ENCODE measurements at places on chromosomes 16 and 17.
A peak's percentile ranks its signal among the peaks of the same experiment; 100 is the strongest.

DNA sequence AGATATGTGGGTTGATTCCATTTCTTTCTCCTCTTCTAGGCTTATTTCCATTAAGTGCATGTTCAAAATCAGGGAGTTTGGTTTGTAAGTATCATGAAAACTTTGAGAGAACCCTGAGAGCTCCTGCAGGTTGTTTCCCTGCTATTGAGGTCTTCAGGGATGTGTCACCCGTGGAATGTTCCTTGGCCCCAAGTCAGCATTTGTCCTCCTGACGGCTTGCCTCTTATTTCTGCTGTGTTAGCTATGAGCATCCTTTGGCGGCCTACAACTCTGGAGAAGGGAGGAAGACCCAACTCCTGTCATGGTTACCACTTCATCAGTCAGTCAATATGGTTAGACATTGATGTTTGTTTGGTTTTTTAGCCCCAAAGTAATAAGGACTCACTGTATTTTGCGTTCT lies 180.8 kb downstream of the FTO start:
- DNase-seq: no peak

DNA sequence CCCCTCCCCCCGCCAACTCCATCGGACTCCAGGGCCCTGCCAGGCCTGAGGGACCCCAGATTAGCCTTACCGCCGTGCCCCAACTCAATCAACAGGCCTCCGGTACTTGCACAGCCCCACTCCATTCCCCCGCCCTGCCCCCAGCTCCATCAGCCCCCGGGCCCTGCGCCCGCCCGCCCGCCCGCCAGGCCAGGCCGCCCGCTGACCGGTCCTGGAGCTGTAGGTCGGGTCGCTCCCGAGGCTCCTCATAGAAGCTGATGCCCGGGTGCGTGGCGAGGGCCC lies 308 bp downstream of the GTF3C1 start:
- no peak for DNase-seq

- DNase-seq: no peak
Measured at GRCh38 chr16:12995721-12996372, 94.4 kb downstream of the SHISA9 start.

GRCh38 chr16:81189100-81189664 lies 49.3 kb upstream of the BCO1 start:
- no peak for DNase-seq

DNA sequence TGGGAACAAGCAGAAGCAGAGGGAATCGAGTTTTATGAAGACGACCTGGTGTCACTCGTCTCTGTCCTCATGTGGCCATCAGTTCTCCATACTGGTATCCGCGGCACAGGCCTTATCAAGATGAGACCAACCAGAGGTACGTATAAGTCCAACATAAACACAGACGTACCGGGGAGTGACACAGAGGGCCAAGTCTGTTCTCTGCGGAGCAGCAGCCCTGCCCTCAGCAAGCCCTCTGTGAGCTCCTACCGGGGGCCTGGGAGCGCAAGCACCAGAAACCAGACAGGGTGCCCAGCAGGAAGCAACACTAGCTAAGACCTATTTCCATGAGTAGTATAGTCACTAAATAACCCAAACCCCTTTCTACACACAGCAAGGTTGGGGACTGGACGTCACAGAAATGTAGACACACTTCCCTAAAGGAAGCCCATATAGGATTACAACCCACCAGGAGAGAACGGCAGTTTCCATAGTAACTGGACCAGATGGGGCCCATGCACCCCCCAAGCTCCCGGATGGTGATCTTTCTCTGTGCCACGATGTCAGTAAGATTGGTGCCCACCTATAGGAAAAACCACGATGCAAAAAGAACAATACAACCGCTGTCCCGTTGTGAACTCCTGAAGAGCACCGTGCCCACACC lies 911 bp downstream of the ARL16 start:
- DNase-seq: no peak

GRCh38 chr16:49464093-49464492 lies 90.5 kb downstream of the C16orf78 start:
- DNase-seq: no peak

DNA sequence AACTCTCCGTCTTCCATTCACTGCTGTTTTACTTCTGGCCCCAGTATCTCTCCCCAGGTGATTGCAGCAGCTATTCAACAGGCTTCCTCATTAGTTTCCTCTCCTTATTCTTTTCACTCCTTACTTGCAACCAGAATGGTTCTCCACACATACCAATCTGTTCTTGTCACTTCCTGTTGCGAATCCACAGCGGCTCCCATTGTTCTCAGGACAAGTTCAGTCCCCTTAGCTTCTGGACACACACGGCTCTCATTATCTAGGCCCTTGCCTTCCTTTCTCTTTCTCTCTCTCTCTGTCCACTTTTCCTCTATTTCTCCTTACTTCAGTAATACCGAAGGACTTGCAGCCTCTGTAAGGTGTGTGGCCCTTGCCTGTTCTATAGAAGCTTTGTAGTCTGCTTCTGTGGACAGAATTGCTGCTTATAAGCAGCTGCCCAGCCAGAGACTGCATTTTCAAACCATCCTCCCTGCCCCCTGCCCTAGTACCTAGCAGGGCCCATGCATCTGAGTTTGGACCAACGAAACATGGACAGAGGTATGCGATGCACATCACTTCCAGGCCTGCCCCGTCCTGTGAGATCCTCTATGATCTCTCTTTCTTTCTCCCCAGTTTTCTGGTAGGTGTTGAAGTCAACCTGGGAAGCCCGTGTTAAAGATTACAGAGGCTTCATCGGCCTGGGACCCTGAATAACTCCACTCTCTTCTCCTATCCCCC lies 45.7 kb downstream of the VAT1L start:
- DNase-seq: no peak

GRCh38 chr16:166375-167121 lies 770 bp downstream of the HBM start:
- no peak for DNase-seq

DNA sequence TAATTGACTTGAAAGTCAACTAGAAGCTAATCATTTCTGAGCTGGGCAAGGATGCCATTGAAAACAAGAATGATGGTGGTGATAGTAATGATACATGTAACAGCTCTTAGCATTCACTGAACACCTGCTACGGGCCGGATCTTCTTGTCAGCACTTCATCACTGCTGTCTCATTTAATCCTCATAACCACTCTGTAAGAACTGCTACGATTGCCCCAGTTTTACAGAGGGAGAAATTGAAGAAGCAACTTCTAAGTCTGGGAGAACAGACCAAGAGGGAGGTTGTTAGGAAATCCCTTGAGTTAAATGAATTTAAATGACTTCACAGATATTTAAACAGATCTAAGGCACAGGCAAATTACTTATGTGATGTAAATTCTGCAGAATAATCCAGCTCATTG lies 7.0 kb upstream of the GAN start:
- no peak for DNase-seq

- DNase-seq: no peak
Measured at GRCh38 chr16:57166951-57167350, 18.9 kb downstream of the PSME3IP1 start.

DNA sequence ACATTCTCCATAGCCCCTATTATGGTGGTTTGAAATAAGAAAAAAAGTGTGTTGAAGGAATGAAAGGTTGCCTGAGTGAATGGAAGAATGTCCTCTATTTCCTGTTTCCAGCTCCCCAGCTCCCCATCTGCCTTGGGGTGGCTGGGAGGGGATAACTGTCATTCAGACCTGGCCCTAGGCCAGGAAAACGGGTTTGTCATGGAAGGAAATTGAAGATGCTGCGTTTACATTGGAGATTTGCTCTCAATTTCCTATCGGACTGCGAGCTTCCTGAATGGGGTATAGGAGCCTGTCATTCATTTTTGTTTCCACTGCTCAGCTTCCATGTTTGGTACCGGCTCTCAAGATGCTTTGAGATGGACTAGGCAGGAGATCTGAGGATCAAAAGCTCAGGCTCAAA lies 2.2 kb upstream of the FZD2 start:
- no peak for DNase-seq

DNA sequence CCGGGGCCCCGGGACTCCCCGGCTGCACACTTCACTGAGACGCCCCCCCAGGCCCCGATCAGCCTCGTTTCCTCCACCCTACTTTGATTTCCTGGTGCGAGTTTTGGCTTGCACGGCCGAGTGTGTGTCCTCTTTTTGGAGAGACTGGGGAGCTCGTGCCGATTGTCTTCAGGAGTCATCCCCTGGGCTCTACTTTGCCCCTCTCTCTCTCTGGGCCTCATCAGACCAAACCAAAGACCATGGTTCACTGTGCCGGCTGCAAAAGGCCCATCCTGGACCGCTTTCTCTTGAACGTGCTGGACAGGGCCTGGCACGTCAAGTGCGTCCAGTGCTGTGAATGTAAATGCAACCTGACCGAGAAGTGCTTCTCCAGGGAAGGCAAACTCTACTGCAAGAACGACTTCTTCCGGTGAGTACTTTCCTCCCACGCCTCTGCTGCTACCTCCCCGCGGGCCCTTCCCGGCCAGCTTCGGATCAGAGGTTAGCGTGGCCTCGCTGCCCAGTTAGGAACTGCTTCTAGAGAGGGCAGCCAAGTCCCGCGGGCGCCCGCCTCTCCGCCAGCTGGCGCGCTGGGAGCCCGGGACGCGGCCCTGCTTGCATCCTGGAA lies 787 bp downstream of the LHX1 start:
- DNase-seq: no peak

DNA sequence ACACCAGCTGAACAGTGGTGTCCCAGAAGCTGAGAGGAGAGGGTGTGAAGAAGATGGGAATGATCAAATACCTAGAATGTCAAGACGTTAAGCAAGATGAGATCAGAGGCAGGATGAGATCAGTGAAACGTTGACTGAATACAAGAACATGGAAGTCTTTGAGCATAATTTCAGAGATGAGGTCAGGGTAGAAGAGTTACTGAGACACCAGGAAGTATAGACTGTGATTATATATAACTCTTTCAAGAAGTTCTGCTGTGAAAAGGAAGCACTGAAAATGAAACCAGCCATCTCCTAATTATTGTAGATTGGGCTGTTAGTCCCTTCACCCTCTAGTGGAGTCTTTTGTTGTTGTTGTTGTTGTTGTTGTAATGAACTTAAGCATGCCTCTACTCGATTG lies 9.1 kb downstream of the SHCBP1 start:
- DNase-seq: no peak

GRCh38 chr16:71421911-71422310 lies 19.9 kb downstream of the TLE7 start:
- peak; percentile 58 for DNase-seq

All from hematopoietic multipotent progenitor cell treated with erythropoietin and hydrocortisone succinate and interleukin-3 and kit ligand, for 8 days (in vitro differentiated cells).